ENCODE measurements at places on chromosomes 1 and 21.

DNA sequence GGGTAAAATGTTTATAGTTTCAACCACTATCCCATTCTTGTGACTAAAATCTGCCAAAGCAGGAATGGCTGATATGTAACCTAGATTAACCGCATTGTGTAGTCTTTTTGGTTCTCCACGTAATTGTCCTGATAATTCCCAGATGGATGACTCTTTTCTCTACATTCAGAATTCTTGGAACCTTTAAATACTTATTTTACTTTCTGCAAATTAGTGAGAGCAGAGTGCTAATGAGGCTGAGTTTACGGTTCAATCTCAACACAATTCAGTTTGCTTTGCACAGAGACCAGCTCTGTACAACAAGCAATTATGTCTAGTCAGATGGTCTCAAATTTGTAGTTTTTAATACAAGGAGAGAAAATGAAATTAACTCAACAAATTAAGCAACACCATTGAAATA is 9.1 kb downstream of the CRB1 start:
- no peaks in the 10 kb centered on the region for H3K36me3 ChIP-seq
- no peak overlapping the region for H3K27ac ChIP-seq
- no peaks in the 10 kb centered on the region for H3K27me3 ChIP-seq
- no peaks in the 10 kb centered on the region for H3K4me1 ChIP-seq
- no peak overlapping the region for H3K4me3 ChIP-seq
- DNase-seq, result no peak

- no peaks in the 10 kb centered on the region for H3K27me3 ChIP-seq
- no peak overlapping the region for H3K27ac ChIP-seq
- H3K4me1 ChIP-seq, result no peaks in the 10 kb centered on the region
- H3K36me3 ChIP-seq, result no peaks in the 10 kb centered on the region
- peak; percentile 75 for DNase-seq
- H3K4me3 ChIP-seq, result no peak overlapping the region
Observed at GRCh38 chr1:19918057-19918456, 5.4 kb downstream of the PLA2G2E start.

DNA sequence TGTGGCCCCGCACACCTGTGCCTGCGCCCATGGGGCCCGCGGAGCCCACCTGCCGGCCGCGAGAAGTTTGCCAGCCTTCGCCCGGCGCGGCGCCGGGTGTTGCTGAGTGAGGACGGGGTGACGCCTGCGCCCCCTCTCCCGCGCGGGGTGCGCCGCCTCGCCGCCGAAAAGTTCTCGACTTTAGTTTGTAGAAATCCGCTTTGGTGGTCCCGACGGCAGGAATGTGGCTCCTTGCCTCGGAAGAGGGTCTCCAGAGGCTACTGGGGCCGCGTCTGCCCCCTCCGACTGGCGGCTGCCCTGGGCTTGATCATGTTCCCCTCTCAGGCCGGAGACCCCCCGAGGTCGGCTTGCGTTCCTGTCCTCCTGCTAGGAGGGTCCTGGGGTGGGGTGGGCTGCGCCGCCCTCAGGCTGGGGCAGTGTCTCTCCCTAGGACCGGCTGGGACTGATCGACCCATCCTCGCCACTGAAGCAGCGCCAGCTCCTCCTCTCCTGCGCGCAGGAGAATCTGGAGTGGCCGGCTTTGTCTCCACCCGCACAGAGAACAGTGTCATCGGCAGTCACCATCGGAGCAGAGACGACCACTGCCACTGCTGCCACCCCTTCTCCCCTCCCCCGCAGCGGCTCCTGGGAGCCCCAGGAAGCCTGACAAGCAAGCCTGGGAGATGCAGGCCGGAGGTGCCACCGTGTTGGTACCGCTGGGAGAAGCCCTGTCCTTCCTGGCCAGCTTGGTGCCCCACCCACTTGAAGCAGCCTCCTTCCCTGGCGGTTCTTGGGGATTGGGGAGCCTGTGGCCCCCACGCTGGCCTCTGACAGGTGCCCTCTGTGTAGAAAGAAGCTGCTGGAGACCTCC is 553 bp upstream of the SLC30A2 start:
- peak overlapping the region; percentile 86 for H3K27ac ChIP-seq
- H3K36me3 ChIP-seq, result no peaks in the 10 kb centered on the region
- no peaks in the 10 kb centered on the region for H3K27me3 ChIP-seq
- DNase-seq, result no peak
- H3K4me3 ChIP-seq, result peak overlapping the region; percentile 59

DNA sequence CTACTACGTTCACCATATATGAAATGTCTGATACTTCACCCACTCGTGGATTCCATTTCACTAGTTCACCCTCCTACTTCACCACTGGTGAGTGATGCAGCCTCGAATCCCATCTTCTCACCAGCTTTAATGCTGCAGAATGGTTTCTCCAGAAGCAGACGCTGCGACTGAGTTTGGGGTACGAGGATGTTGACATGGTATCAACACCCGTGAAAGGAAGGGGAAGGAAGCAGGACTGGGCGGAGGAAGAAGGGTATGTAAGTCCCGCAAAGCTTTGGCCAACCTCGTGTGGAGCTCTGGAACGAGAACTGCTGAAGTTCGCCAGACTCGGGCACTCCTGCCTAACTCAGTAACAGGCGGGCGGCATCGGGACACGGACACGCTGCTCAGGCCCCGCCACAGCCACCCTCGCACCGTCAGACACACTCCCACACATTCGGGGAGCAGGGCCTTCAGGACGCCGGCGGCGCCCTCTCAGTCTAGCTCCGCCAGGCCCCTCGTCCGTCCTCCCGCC is 833 bp upstream of the DIP2A start:
- H3K27me3 ChIP-seq, result no peaks in the 10 kb centered on the region
- H3K27ac ChIP-seq, result peak overlapping the region; percentile 77
- no peaks in the 10 kb centered on the region for H3K36me3 ChIP-seq
- H3K4me3 ChIP-seq, result peak overlapping the region; percentile 92

DNA sequence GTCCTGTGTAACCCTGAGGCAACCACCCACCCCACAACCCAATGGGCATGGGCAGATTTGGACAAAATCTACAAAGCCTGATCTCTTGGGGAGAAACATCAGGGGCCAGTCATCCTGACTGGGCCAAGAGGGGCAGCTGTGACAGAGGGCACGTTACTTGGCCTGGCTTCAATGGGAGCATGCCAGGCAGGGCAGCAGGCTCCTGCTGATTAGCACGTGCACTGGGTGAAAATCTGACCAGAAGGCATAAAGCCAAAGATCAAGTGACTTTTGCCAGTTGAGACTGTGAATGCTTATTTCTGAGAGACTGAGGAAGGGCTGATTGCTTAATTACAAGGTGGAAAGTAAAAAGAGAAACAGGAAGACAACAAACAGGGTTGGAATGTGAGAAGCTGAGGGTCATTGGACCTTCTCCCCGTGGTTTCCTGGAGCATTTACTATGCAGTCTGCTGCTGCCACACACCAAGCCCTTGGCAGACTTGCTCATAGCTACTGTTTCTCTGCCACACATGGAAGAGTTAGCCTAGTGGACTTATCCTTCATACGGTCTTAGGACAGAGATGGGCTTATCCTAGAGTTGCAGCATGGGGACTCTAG is 39.8 kb upstream of the TNR start:
- H3K4me3 ChIP-seq, result no peak overlapping the region
- no peaks in the 10 kb centered on the region for H3K36me3 ChIP-seq
- no peak for DNase-seq
- no peak overlapping the region for H3K27ac ChIP-seq
- H3K27me3 ChIP-seq, result no peaks in the 10 kb centered on the region

DNA sequence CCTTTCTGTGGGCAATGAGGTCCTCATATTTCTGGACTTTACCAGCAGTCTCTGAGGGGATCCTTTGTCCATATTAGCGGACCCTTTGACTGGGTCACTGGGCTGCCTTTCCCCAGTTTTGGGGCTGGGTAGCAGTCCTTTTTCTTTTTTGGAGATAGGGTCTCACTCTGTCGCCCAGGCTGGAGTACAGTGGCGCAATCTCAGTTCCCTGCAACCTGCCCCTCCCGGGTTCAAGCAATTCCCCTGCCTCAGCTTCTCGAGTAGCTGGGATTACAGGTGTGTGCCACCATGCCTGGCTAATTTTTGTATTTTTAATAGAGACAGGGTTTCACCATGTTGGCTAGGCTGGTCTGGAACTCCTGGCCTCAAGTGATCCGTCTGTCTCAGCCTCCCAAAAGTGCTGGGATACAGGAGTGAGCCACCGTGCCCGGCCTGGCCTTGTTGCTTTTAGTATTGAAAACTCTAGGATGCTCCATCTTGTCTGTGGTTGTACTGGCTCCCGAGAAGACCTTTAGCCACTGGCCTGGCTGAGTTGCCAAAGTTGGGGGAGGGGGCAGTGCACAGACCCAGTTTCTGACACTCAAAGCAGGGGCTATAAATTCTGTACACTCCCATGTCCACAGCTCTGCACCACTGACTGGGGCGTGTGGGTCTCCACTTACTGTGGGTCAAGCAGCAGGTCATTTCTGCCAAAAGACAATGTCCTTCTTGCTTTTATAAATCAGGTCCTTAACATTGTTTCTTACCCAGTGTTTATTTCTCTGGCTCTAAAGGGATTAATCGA is 33.1 kb downstream of the MAN1C1 start:
- no peak overlapping the region for H3K4me3 ChIP-seq
- no peaks in the 10 kb centered on the region for H3K27me3 ChIP-seq
- no peaks in the 10 kb centered on the region for H3K4me1 ChIP-seq
- H3K36me3 ChIP-seq, result no peaks in the 10 kb centered on the region
- H3K27ac ChIP-seq, result no peak overlapping the region
- no peak for DNase-seq

- no peaks in the 10 kb centered on the region for H3K27me3 ChIP-seq
- H3K36me3 ChIP-seq, result no peaks in the 10 kb centered on the region
- DNase-seq, result no peak
- no peaks in the 10 kb centered on the region for H3K4me1 ChIP-seq
Observed at GRCh38 chr1:95041491-95042165, 31.1 kb downstream of the ALG14 start.

GRCh38 chr1:67166196-67166595 is at the start of gene IL23R:
Gene IL23R, plus strand, starts transcription at chr1:67166454. Its CDS starts 1,667 bp downstream, at chr1:67168121.
- H3K4me3 ChIP-seq, result no peak within 1 kb of the TSS
- H3K27ac ChIP-seq, result no peak within 1 kb of the TSS
- peaks cover 15% of the 10 kb centered on the region for H3K4me1 ChIP-seq
- DNase-seq, result no peak
- H3K36me3 ChIP-seq, result no peaks in the 10 kb centered on the region
- no peaks in the 10 kb centered on the region for H3K27me3 ChIP-seq

DNA sequence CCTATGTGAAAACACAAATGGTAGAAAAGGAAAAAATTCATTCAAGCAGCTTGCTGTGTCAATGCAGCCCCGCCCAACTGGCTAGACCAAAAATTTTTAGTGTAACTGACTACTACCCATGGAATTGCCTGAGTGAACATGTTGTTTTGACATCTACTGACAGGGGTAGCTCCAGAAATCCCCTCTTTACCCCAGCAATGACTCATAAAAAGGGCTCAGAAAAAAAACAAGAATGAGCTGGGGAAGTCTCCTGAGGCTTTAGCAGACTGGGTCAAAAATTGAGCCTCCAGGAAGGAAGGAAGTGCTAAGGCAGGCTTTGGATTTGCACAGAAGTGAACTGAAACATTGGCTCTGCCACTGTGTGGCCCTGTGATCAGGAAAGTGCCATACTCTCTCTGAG is 24.4 kb upstream of the FGGY start:
- no peak for DNase-seq
- no peaks in the 10 kb centered on the region for H3K4me1 ChIP-seq
- H3K27ac ChIP-seq, result no peak overlapping the region
- no peaks in the 10 kb centered on the region for H3K27me3 ChIP-seq
- no peaks in the 10 kb centered on the region for H3K36me3 ChIP-seq

GRCh38 chr1:25818569-25818968 is 1.2 kb upstream of the MTFR1L start:
- H3K4me3 ChIP-seq, result peak overlapping the region; percentile 97
- peak overlapping the region; percentile 94 for H3K27ac ChIP-seq
- no peaks in the 10 kb centered on the region for H3K27me3 ChIP-seq

GRCh38 chr1:76135835-76136234 is 61.3 kb downstream of the ST6GALNAC3 start:
- H3K27ac ChIP-seq, result no peak overlapping the region
- H3K27me3 ChIP-seq, result no peaks in the 10 kb centered on the region
- DNase-seq, result no peak
- no peaks in the 10 kb centered on the region for H3K4me1 ChIP-seq

- no peak overlapping the region for H3K4me3 ChIP-seq
- H3K27ac ChIP-seq, result no peak overlapping the region
- H3K4me1 ChIP-seq, result no peaks in the 10 kb centered on the region
Observed at GRCh38 chr1:224582041-224582440, 34.1 kb upstream of the CNIH3 start.

DNA sequence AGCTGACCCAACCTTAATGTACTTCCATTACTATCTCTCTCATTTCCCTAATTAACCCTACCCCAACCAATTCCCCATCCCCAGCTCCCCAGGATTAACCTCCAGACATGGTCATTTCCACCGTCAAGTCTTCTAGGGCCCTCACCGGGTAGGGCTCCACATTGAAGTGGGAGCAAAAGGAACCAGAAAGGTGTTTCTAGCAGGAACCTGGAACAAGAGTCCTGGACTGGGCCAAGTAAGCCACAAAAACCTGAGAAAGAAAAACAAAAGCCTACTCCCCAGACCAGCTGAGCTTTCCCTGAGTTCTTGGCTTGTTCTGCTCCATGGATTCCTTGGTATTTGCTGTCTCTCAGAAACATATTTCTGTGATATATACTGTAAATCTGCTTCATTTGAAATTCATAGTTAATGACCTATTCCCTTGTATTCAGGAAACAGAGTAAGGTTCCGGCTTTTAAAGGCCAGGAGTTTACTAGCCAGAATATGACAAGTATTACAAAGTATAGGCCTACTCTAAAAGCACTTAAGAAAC is 58.4 kb downstream of the SYF2 start:
- peaks cover under 1% of the 10 kb centered on the region for H3K4me1 ChIP-seq
- no peak for DNase-seq
- H3K27ac ChIP-seq, result no peak overlapping the region

DNA sequence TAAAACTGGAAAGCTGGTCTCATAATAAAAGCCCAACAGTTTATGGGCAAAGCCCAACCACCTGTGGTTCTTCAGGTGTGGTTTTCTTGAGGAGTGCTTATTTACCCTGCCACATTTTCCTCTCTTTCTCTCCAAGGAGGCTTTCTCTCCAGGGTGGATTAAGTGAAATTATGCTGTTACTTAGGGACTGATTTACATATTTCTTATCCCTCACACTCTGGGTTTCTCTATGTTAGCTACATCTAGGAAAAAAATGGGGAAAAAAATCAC is 4.8 kb downstream of the TBX19 start:
- H3K4me3 ChIP-seq, result no peak overlapping the region
- no peaks in the 10 kb centered on the region for H3K36me3 ChIP-seq
- H3K27me3 ChIP-seq, result no peaks in the 10 kb centered on the region
- peak; percentile 33 for DNase-seq
- no peak overlapping the region for H3K27ac ChIP-seq

GRCh38 chr1:232978091-232978634 is 27.8 kb downstream of the NTPCR start:
- no peaks in the 10 kb centered on the region for H3K27me3 ChIP-seq
- peaks cover 3% of the 10 kb centered on the region for H3K4me1 ChIP-seq
- H3K36me3 ChIP-seq, result no peaks in the 10 kb centered on the region
- DNase-seq, result no peak
- no peak overlapping the region for H3K27ac ChIP-seq

DNA sequence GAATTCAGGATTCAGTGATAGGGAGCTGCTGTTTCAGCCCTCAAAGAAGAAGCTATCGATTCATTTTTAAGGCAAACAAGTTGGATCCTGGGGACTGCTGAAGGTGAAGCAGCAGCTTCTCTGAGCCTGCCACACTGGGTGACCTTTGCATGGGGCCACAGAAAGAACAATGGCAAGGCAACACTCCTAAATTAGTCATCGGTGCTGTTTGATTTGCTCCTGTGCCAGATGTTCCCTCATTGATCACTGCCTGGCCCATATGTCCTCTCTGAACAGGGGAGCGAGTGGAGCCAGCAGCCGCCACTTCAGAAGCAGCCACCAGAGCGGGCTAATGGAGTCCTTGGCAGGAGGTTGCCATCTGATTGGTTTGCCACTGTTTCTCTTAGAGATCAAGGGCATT is 391.5 kb downstream of the NTNG1 start:
- no peak for DNase-seq
- H3K36me3 ChIP-seq, result no peaks in the 10 kb centered on the region
- no peak overlapping the region for H3K27ac ChIP-seq
- H3K4me3 ChIP-seq, result no peak overlapping the region
- no peaks in the 10 kb centered on the region for H3K4me1 ChIP-seq

All from pancreas (tissue), 10 donors.